HS-27A (cell line): ENCODE measurements at places on chromosomes 7 and 10.

GRCh38 chr10:71661779-71662336 lies 57.7 kb downstream of the C10orf105 start:
- no peak for DNase-seq

- DNase-seq = no peak
Observed at GRCh38 chr10:101507828-101508227, 80.2 kb downstream of the POLL start.

GRCh38 chr10:109920016-109920415 lies 3.3 kb downstream of the XPNPEP1 start:
- DNase-seq = no peak

DNA sequence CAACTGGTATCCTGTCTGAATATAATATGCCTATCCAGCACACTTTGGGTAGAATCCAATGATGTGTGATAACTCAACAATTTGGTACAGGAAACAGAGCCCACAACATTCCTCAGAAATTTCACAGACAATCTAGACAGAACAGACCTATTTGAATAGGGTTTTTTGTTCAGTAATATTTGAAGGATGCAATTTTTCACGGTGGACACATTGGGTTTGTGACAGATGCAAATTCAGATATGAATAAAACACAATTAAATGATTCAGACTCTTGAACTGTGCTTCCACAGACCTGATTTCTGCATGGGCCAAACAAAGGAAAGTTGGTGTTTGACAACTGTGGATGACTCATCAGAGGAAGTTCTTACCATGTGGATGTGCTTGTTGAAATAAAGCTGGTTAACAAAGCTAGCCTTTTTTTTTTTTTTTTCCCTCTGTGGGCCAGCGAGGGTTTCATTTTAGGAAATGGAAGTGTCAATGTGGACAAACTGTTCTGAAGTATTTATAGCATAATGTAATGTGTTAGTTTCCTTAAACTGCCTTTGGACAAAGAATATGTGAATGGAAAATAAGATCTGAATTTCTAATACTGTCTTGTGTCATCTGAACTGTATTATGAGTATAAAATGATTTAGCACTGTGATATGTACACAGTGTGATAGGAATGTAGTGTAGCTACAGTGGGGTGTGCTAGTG lies 43.2 kb upstream of the FAM133B start:
- DNase-seq = peak; percentile 77

DNA sequence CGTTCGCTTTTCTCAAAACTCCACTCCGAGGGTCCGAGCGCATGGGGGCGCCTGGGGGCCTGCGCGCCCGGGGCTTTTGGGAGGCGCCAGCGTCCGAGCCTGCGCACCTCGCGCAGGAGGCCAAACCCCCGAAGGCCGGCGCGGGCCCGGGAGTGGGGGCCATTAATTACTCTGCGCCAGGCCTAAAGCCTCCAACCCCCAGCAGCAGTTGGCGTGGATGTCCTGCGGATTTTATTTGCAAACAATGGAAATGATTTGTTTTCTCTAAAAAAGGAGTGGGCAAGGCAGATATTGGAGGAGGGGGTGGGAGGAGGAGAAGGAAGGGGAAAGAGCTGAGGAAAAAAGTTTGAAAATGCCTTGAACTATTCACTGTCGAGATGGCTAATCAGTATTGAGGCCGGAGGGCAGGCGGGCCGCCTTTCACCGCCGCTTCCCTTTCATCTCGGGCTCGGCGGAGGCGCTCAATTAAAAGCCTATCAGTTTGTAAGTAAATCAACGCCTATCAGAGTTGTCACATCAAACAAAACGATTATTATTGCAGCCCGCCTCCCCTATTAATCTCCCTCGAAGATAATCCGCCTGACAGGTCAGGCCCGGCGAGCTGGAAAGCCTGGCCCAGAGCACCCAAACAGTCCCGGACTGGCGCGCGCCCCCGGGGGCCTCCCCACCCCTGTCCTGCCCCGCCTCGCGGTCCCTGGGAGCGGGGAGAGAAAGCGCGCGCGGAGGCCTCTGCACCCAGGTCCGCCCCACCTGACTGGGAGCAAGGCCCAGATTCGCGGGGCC lies 3.4 kb upstream of the ZNF503 start:
- DNase-seq = no peak

GRCh38 chr10:32038777-32039176 lies 17.4 kb downstream of the KIF5B start:
- no peak for DNase-seq
